Stimulated activated CD8-positive, alpha-beta memory T cell treated with anti-CD3 and anti-CD28 coated beads, Interleukin-4, amount 100 ng/mL, for 1 hour (primary cell): ENCODE measurements at places on chromosomes 6 and 20.

DNA sequence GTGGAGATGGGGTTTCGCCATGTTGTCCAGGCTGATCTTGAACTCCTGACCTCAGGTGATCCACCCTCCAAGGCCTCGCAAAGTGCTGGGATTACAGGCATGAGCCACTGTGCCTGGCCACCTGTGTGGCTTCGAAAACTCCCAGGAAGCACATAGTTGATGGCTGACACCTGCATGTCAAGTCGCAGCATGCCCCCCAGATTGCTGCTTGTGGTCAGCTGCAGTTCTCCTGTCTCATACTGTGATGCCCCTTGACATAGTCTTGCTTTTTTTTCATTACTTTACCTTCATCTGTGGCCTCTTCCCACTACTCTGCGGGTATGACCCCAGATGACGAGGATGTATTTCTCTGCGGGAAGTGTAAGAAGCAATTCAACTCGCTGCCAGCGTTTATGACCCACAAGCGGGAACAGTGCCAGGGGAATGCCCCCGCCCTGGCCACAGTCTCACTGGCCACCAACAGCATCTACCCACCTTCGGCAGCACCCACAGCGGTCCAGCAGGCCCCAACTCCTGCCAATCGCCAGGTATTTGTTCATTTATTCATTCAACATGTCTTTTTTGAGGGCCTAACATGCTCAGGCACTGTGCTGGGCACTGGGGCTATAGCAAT lies 13.1 kb downstream of the ZNF341 start:
- no peak for DNase-seq

DNA sequence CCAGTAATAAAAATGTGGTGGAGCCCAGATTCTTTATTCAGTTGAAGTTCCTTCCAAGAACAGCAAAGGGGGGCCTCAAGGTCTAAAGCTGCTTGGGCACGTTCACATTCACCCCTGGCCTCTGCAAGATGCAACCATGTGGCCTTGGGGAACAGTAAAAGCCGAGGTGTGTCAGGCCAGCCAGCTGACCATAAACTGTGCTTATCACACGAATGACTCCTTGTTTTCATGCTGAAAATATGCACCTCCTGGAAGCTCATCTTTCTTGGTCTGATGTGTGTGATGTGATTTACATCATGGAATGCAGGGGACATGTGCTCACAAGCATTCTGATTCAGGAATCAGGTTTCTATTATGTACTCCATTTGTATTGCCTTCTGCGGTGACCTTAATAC lies 211.6 kb upstream of the MARCKS start:
- no peak for DNase-seq

GRCh38 chr6:125114248-125114858 lies 39.2 kb upstream of the TPD52L1 start:
- no peak for DNase-seq

DNA sequence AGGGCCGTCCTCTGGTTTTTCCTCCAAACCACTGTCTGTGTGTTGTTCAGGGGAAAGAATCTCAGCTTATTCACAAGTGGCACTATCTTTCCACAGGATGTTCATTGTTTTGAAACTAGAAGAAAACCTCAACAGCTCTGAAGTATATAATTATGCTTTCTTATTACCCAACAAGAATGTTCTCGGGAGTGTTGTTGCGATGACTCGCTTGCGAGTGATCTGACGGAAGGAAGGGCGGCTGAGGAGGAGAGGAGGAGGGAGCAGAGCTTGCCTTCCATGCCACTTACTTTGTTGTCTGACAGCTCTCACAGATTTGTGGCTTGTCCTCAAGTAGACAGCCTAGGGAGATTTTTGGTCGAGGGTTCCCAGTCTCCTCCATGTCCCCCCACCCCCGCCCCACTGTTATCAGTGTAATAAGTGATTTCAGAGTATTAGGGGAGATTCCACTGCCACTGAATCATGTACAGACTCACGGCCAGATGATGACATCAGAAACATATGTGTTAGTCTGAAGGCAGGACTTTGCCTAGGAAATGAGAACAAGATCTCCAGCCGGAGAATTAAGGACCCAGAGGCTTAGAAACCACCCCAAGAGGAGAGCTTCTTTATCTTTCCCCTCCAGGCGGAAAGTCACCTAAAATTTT lies 80.7 kb upstream of the CCN6 start:
- peak; percentile 40 for DNase-seq

DNA sequence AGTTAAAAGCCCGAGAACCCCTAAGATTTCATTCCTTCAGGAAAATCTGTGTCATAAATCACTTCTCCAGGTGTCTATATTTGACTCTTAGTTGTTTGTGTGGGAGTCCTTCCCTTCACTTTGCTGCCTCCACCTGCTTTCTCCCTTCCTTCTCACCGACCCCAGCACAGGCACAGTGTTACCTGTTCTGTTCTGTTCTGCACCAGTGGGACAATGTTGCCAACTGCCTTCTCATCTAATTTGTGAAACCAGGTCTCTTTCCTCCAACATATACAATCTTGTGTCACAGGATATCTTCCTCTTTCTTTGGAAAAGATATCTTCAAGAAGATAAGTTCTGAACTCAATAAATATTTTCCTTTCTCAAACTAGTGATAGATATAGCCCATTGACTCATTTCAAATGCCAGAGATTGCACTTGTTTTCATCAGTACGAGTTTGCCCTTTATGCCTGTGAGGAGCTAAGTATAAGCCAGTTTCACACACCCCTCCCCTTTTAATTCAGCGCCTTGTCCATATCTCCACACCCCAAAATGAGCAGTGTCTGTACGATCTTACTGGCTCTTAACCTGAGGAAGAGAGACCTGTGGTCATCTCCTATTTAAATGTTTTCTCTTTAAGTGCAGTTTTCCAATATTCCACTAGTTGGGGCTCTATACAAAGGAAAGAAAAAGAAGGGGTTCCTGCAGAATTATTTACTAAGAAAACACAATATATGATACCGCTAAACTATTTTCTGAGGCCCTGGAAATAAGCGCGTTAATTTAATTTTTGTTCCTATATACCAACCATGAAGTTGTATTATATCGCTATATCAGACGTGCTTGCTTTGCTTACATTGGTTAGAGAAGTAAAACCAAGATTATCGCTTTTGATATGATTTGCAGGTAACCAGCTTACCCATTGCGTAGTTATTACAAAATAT lies 81.6 kb upstream of the PREP start:
- no peak for DNase-seq

DNA sequence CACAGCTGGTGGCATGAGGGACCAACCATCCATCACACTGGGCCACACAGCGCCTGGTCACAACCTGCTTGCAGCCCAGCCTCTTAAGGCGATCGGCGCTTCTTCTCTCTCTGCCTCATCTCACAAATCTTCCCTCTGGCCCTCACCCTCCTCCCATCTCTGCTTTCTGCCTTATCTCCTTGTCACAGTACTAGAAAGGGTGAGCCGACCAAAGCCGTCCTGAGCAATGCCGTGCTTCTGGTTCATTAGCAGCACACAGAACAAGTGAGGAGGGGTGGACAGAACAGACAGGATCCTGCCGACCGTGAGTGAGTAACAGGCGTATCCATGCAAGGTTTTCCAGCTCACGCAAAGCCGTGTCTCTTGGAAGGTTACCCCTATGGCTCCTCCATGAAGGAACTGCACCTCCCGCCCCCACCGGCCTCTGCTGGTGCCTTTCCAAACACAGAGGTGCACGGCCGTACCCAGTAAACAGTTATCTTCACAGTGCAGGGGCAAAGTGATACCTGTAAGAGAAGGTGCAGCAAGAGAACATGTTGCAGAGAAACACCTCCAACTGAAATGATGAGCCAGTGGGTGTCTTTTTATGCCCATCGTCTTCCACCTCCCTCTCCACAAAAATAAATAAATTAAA lies 331.7 kb downstream of the FARS2 start:
- DNase-seq = no peak

DNA sequence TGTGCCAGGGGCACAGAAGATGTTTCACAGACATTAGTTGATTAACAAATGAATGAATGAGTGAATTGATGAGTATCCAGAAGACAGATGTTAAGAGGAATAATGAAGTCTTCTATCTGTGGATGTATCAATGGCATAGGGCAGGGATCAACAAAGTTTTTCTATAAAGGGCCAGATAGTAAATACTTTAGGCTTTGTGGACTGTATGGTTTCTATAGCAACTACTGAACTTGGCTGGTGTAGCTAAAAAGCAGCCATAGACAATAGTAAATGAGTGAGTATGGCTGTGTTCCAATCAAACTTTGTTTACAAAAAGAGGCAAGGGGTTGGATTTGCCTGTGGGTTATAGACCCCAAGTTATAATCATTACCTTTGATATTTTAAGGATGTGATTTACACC lies 144.0 kb downstream of the PRL start:
- no peak for DNase-seq

DNA sequence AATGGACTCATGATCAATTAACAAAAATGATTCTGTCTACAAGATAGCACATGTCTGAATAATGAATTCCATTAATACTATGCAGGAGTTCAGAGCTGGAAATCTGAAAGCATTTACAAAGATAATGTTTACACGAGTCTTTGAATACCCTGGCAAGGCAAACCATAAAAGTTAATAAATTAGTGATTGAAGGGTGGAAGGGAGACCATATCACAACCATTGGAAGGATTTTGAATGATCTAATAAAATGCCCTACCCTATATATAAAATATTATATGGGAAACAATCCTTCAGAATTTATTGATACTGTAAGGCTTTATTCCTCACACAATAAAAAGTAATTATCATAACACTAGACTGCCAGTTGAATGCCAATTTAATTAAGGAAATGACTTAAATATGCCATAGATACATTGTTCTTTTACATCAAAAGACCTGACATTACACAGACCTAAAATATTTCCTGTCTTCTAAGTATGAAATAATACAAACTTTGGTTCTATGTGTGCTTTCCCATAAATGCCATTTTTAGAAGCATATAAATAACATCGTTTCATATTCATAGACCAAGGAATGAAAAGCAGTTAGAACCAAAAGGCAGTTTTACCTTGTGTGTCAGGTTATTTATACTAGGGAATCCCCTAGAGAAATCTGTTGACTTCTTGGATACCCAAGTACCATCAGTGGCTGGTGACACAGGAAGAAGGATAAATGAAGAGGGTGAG lies 249.2 kb upstream of the MARCKS start:
- DNase-seq = no peak

DNA sequence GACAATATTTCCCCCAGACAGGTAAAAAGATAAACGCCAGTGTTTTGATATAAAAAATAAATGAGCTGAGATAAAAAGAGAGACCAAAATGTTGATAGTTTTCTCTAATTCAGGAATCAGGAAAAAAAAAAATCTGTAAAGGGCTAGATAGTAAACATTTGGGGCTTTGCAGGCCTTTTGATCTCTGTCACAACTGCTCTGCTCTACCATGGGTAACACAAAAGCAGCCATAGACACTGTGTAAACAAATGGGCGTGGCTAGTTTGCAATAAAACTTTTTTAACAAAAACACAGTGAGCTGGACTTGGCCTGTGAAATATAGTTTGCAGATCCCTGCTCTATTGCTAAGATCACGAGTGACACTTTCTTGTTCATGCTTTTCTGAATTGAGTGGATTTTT lies 219.1 kb upstream of the STXBP5 start:
- no peak for DNase-seq

- DNase-seq = no peak
Measured at GRCh38 chr6:39819676-39820075, 27.5 kb downstream of the DAAM2 start.

DNA sequence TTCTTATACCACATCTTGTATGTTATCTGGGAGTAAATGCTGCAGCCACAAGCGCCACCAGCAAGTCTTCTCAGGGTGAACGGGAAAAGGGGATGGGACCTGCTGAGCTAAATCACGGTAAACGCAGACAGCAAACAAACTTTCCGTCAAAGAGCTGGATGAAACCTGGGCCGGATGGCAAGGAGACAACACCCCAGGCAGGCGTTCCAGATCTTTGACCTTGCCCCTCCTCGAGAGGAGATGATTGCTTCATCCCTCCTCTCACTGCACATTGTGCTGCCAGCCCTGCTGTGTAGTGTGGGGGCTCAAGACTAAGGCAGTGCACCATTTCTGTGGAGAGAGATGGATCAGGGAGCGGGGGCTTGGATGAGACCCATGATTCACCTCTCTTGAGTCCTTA lies 9.8 kb downstream of the RAET1E start:
- no peak for DNase-seq

DNA sequence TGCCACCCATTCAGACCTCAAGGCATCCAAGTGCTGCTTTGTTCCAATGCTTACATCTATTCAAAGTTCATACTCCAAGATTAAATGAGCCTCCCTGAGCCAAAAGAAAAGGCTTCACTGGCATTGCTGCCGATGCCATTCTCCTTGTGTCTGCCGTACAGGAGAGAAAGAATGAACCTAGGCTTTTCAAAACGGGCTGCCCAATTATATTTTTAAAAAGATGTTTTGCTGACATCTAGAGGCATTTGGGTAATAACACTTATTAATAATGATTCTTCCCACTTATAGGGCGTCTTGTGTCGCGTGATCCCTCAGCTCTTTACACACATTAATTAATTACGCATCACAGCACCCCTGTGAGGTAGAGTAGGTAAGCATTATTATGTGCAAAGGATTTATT lies 545.6 kb downstream of the PKHD1 start:
- no peak for DNase-seq

- no peak for DNase-seq
Measured at GRCh38 chr6:25014791-25015560, 79.2 kb upstream of the RIPOR2 start.

GRCh38 chr6:73728548-73729205 lies 32.7 kb downstream of the CD109 start:
- no peak for DNase-seq

DNA sequence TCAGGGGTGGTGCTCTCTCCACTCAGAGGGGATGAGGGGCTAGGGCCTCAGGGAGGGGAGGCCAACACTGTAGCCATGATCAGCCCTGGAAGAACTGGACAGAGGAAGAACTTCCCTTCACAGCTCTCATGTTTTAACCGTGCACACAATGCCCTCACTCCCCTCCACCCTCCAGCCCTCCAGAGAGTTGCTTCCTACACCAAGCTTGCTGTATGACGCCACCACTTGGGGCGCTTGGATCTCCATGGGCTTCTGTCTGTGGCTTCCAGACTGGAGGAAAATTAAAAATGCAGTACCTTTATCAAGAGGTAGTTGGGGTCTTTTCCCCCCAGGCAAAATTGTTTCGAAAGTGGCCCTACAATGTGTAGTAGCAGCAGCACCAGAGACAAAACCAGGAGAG lies 48.4 kb downstream of the ARHGAP40 start:
- no peak for DNase-seq

GRCh38 chr6:164436976-164437375 lies 872.4 kb downstream of the C6orf118 start:
- DNase-seq = no peak
